ENCODE measurements at places on chromosomes 12 and 14.
A peak's percentile ranks its signal among the peaks of the same experiment; 100 is the strongest.

- no peak for DNase-seq
These were observed 42.1 kb downstream of the SEC23A start for GRCh38 chr14:39060818-39061437.

DNA sequence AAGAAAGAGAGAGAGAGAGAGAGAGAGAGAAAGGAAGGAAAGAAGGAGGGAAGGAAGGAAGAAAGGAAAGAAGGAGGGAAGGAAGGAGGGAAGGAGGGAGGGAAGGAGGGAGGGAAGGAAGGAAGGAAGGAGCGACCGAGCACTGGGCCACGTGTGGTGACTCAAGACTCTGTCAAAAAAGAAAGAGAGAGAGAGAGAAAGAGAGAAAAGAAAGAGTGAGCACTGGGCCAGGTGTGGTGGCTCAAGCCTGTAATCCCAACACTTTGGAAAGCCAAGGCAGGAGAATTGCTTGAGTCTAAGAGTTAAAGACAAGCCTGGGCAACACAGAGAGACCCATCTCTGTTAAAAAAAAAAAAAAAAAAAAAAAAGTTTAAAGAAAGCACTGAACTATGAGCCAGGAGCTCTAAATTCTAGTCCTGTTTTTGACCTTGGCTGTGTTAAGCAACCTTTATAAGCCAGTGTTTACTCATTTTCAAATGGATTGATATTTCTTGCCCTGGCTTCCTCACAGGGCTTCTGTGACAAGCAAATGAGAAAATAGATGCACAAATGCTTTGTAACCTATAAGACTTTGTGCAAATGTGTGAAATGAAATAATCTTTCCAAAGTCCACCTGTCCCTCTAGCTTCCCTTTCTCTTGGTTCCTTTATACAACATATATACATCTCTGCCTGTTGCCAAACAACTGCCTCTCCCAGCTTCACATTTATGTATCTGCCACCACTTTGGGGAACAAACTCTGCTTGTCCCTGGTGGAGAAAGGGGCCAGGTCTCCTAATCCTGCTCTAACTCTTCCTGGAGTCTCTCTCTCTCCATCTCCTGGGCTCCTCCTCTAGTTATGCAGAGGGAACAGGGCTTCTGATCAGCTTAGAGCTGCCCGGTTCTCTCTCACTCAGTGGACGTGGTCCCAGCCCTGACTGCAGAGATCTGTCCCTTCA, 16.1 kb upstream of the PLEKHG6 start:
- no peak for DNase-seq

GRCh38 chr14:73489481-73490175, 1.1 kb upstream of the RIOX1 start:
- DNase-seq = no peak

- no peak for DNase-seq
These were observed 746.6 kb downstream of the LRFN5 start for GRCh38 chr14:42353315-42353714.

DNA sequence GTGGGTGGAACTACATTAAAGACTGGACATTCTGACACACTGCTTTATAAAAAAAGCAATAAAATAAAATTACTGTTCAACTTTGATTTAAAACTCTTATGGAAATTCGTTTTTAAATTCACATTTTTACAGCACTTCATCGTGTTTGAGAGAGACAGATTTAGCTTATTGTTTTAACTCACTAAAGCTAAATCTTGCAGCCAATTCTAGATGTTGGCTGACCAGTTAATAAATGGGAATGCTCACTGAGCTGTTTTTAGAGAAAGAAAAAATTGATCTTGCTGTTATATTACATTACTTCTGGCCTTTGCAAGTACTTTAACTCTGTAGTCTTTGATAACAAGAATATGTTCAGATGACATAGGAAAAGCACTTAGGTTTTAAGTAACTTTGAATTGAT, 157.1 kb downstream of the PLCZ1 start:
- DNase-seq = no peak

GRCh38 chr14:85296456-85297210, 233.3 kb upstream of the FLRT2 start:
- no peak for DNase-seq

DNA sequence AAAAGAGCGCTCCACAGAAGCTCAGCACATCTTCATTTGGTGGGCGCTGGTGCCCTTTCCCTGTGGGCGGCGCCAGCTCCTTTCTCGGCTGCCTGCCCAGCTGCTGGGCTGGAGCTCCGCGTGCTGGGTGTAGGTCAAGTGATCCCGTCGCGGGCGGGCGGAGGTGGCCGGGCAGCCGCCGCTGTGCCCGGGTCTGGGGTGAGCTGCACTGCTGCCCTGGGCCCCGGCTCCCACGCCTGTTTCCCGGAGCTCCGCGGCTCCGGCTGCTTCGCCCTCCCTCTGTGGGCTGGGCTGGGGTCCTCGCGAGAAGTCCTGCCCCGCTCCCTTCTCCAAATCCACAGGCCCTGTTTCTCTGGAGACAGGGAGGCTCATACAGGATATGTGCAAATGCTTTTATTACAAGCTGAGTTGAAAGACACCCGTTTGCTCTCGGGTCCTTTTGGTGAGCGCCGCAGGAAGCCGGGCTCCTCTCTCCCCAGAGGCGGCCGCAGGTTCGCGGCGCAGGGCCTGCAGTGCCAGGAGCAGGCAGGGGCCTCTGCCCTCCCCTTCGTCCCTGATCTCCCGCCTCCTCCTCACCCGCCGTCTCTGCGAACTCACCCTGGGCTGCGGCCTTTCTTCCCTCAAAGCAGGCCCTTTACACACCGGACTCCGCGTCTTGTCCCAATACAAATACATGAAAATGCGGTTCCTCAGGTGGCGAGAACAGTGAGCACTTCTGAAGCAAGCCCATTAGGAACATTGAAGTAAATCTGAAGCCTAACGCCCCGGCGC, 67.8 kb upstream of the CAPRIN2 start:
- DNase-seq = peak; percentile 5

GRCh38 chr12:105773471-105773870, 365.3 kb downstream of the NUAK1 start:
- no peak for DNase-seq

GRCh38 chr12:47882781-47883546, 21.8 kb downstream of the VDR start:
- peak; percentile 12 for DNase-seq

DNA sequence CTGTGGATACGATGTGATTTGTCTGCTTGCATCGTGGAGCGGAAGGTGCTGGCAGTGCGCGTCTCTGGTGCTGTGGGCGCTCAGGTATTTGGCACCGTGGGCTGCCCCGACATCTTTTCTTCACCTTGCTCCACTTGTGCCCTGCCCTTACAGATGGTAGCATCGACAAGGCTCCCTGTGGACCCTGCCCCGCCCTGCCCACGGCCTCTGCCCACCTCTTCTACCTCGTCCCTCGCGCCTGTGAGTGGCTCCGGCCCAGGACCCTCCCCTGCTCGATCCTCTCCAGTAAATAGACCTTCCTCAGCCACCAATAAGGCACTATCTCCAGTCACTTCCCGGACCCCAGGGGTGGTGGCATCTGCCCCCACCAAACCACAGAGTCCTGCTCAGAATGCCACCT, 36.6 kb downstream of the EP400 start:
- no peak for DNase-seq

DNA sequence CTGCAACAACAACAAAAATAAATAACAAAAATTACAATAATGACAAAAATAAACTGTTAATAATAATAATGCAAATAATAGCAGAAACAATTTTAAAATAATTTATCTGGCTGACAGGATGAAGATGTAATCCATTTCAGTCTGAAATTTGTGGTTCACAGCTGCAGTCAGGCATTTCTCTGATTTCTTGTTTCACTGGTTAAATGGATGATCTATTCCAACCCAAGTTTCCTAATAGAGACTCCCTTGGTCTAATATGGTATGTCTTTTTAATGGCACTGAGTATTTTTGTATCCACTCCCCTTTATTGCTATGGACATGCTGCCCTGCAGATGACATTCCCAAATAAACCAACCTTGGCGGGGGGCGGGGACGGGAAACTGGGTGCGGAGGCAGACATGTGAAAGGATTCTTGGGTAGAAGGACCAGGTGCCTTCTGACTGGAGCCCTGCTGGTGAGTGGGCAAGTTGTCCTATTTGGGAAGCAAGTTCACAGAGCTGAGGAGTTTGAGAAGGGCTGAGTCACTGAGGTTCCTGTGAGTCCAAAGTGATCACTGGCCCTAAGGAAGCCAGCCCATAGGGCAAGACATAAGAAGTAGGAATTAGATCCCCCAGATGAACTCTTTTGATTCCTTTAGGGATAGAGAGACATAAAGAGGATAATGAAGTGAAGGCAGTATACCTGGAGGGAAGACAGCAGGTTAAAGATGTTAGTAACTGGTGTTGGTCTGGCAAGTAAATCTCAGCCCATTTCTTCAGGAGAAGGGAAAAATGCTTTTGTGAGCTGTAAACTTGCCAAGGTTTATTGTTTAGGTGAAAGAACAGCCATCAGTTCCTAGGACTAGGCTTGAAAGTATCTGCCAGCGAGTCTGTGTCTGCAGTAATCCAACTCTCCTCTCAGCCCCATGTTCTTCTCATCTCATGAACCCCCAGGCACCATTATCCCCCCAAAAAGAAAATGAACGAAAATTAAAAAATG, 14.5 kb downstream of the FOXG1 start:
- DNase-seq = no peak

Measured in activated CD4-positive, alpha-beta T cell treated with anti-CD3 and anti-CD28 coated beads, Interleukin-2, amount 50 U/mL, for 1 hour (primary cell).